Neural crest cell (in vitro differentiated cells): ENCODE measurements at places on chromosomes 16 and 17. TPM values are rescaled to one million over a fixed set of nuclear protein-coding genes. Genes with fewer than 3 reads are reported as not detected.

DDX52 gene
- 56.4 and 58.0 TPM in 2 replicates for total RNA-seq

HASPIN gene
- total RNA-seq: 22.9 and 24.9 TPM in 2 replicates

NPIPB12 gene
- total RNA-seq: 55.9 and 57.0 TPM in 2 replicates

VASN gene
- 0.91 and 1.2 TPM in 2 replicates for total RNA-seq

TM4SF5 gene
- total RNA-seq: not detected in 2 replicates

GRCh38 chr17:7219229-7219811, 316 bp downstream of the DLG4 start:
- H3K27me3 ChIP-seq: peaks cover 49% of the 10 kb centered on the region
- H3K4me1 ChIP-seq: peaks cover 64% of the 10 kb centered on the region
- H3K36me3 ChIP-seq: peaks cover 9% of the 10 kb centered on the region
- DNase-seq: no peak
- peak overlapping the region; percentile 99 for H3K27ac ChIP-seq

GRCh38 chr17:12536021-12536420, 129.7 kb upstream of the MYOCD start:
- no peaks in the 10 kb centered on the region for H3K4me1 ChIP-seq
- no peak overlapping the region for H3K27ac ChIP-seq
- DNase-seq: no peak
- H3K27me3 ChIP-seq: no peaks in the 10 kb centered on the region
- H3K4me3 ChIP-seq: no peak overlapping the region

DNA sequence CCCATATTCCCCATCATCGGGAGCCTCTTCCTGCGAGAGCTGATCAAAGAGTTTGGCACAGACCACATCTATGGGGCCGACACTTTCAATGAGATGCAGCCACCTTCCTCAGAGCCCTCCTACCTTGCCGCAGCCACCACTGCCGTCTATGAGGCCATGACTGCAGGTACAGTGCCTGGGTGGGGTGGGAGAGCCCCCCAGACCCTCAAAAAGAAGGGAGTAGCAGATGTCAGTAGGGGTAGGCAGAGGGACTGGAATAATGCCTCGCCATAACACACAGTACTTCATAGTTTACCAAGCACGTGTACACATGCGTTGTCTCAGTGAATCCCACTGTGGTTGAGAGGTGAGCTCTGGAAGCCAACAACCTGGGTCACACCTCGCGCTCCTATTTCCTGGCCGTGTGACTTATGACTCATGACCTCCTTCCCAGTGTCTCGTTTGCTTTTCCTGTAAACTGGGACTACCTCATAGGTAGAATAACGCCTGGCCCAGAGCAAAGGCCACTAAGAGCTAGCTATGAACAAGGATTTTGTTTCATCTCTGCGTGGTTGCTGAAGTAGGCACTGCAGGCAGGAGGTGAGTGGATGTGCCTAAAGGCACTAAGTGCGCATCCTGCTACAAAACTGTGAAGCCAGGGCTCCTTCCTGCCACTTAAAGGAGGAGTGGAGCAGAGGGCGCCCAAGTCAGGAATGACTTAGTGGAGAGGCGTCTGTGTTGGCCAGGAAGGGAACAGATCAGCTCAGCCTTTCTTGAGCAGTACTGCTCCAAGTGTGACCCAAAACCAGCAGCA, 5.2 kb downstream of the NAGLU start:
- H3K4me3 ChIP-seq: peak overlapping the region; percentile 45
- H3K27me3 ChIP-seq: no peaks in the 10 kb centered on the region
- peaks cover 10% of the 10 kb centered on the region for H3K4me1 ChIP-seq
- no peak for DNase-seq
- no peak overlapping the region for H3K27ac ChIP-seq

DNA sequence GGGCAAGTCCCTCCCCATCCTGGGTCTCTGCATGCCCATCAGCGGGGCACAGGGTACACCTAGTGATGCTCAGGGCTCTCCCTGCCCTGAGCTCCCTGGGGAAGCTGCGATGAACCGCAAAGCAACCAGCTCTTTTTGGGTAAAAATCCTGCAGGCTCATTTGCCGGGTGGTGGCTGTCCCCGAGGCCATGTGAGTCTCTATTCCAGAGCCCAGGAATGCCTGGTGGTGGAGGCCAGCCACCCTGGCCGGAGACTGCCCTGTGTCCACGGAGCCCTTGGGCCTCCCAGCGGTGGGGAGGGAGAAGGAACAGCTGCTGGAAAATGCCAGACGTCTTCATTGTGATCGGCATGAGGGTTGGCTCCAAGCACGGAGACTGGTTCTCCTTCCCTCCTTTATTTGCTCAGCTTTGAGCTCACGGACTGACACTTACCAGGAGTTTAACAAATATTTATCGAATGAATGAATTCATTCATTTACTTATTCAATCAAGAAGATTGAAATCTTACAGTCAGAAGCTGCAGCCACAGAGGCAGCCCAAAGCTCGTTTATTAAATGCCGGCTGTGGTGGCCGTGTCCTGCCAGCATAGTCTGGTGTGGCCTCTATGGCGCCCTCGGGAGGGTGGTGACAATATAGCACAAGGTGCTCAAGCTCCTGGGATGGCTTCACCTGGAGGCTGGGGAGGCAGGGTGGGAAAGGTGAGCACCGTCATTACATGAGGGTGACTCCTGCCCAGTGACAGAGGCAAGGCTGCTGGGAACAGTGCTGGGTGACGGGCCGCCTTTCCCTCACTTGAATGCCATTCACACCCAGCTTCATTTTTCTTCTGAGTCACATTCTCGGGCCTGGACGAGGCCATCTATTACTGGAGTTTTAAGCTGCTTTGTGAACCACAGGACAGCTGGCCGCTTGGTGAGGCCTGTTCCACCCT, 31.1 kb upstream of the JPH3 start:
- no peaks in the 10 kb centered on the region for H3K27me3 ChIP-seq
- DNase-seq: no peak
- H3K4me3 ChIP-seq: no peak overlapping the region
- H3K27ac ChIP-seq: no peak overlapping the region
- H3K4me1 ChIP-seq: no peaks in the 10 kb centered on the region
- H3K36me3 ChIP-seq: no peaks in the 10 kb centered on the region

- peaks cover 53% of the 10 kb centered on the region for H3K27me3 ChIP-seq
- peak within 1 kb of the TSS; percentile 84 for H3K4me3 ChIP-seq
- peaks cover 10% of the 10 kb centered on the region for H3K36me3 ChIP-seq
- no peak within 1 kb of the TSS for H3K27ac ChIP-seq
- DNase-seq: peak; percentile 52
These were observed at the start of gene B3GNT9 for GRCh38 chr16:67150833-67151396. Gene B3GNT9 (minus strand): TSS chr16:67150998. CDS start chr16:67150485, 513 bp downstream.

- no peaks in the 10 kb centered on the region for H3K27me3 ChIP-seq
- peaks cover 15% of the 10 kb centered on the region for H3K4me1 ChIP-seq
- DNase-seq: peak; percentile 49
- H3K27ac ChIP-seq: no peak overlapping the region
- H3K36me3 ChIP-seq: no peaks in the 10 kb centered on the region
- no peak overlapping the region for H3K4me3 ChIP-seq
These were observed 593 bp upstream of the WDR45B start for GRCh38 chr17:82648742-82649331.

- H3K36me3 ChIP-seq: no peaks in the 10 kb centered on the region
- no peak for DNase-seq
- H3K4me1 ChIP-seq: peaks cover 15% of the 10 kb centered on the region
- no peak overlapping the region for H3K4me3 ChIP-seq
- H3K27me3 ChIP-seq: peaks cover 5% of the 10 kb centered on the region
- H3K27ac ChIP-seq: no peak overlapping the region
These were observed 18.5 kb downstream of the RGS9 start for GRCh38 chr17:65155622-65156021.

DNA sequence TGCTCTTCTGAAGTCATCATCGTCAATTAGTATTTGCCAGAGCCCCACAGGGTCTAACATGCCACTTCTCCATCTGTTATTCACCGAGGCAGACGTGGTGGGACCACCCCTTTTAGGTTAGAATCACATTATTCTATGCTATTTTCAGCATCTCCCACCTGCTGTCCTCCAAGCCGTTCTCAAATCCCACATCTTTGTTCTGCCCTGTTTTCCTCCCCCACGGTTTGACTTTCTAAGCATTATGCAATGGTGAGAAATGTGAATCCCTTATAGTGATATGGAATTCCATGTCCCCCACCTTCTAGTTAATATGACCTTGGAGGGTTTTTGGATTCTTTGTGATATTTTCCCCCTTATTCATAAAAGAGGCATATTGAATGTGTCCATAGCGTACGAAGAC, 634.1 kb upstream of the RBFOX1 start:
- no peak overlapping the region for H3K4me3 ChIP-seq
- no peak for DNase-seq
- H3K27me3 ChIP-seq: peaks cover 8% of the 10 kb centered on the region

DNA sequence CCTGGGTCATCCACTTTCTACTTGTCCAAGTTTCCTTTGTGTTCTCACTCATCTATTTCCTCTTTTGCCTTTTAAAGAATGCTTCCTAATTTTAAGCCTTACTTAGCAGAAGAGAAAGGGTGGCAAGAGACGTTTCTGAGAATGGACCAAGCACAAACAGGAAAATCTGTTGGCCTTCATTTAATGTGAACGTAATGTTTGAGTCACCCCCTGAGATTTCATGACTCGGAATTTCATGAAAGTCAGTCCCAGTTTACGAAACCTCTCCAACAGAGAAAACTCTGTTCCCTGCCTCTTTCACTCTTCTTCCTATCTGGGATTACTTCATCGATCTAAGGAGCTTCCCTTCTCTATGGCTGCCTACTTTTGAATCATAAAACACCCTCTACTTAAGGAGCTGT, at the start of gene CD300E:
Gene CD300E (minus strand): TSS at position 46 of the 401 bp plus-strand sequence. CDS start 117 bp downstream, outside the sequence.
- H3K27me3 ChIP-seq: peaks cover 87% of the 10 kb centered on the region
- H3K36me3 ChIP-seq: no peaks in the 10 kb centered on the region
- no peak within 1 kb of the TSS for H3K27ac ChIP-seq
- H3K4me3 ChIP-seq: no peak within 1 kb of the TSS
- no peak for DNase-seq

DNA sequence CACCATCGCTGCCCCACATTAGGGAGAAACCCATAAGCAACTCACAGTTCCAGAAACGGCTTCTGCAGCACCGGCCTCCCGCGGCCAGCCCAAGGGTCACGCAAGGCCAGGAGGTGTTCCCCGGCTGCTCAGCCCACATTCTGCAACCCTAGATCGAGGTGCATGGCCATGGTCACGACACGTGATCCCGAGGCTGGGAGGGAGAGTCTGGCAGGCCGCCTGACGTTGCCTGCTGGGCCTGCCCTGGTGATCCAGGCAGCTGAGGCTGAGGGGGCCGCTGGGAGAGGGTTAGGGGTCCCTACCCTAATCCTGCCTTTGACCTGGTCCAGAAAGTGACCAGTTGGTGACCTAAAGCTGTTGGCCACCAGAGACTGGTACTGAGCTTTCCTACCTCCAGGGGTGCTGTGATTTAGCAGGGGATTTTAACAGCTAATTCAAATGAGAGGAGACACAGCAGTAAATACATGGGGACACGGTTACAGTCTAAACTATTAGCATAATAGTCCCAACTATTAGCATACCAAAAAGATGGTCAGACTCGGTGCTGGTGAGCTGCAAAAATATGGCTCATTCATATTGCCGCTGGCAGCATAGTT, 97.4 kb upstream of the CIBAR2 start:
- no peak overlapping the region for H3K27ac ChIP-seq
- DNase-seq: no peak
- peaks cover 38% of the 10 kb centered on the region for H3K4me1 ChIP-seq

DNA sequence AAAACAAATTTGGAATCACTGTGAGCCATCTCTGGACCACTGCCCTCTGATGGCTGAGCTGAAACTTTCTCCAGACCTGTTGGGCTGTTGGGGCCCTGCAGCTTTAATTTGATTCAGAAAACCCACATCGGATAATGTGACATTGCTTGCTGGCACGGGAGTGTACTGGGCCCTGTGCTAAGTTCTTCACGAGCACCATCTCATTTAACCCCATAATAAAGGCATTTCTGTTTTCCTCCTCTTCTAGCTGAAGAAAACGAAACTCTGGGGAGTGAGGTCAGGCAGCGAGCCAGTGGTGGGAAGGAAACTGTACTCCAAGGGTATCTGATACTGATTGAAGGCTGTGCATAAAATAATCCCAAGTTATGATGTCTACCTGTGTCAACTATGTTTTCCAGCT, 34.5 kb upstream of the TNRC6A start:
- no peak overlapping the region for H3K27ac ChIP-seq
- no peaks in the 10 kb centered on the region for H3K27me3 ChIP-seq
- H3K36me3 ChIP-seq: no peaks in the 10 kb centered on the region
- H3K4me3 ChIP-seq: no peak overlapping the region
- H3K4me1 ChIP-seq: no peaks in the 10 kb centered on the region

DNA sequence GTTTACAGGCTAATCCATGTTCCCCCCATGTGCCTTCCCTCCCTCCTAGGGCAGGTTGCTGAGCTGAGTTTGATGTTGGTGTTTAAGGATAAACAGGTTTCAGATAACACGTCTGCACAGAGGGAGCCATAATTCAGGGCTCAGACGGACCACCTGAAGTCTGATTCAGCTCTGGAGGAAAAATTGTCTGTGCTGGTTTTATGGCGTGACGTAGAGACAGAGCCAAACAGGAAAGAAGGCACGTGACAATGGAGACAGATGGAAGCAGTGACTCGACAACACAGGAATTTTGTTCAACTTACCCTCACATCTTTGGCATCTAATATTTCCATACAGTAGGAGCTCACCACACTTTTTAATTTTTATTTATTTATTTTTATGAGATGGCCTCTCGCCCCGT, 10.7 kb upstream of the USP10 start:
- H3K27me3 ChIP-seq: peaks cover 8% of the 10 kb centered on the region
- H3K27ac ChIP-seq: no peak overlapping the region
- H3K36me3 ChIP-seq: no peaks in the 10 kb centered on the region
- no peak for DNase-seq
- no peak overlapping the region for H3K4me3 ChIP-seq

GRCh38 chr17:19239544-19239943, 2.4 kb downstream of the EPN2 start:
- DNase-seq: no peak
- peaks cover 32% of the 10 kb centered on the region for H3K4me1 ChIP-seq
- peak overlapping the region; percentile 85 for H3K4me3 ChIP-seq
- H3K27ac ChIP-seq: no peak overlapping the region

DNA sequence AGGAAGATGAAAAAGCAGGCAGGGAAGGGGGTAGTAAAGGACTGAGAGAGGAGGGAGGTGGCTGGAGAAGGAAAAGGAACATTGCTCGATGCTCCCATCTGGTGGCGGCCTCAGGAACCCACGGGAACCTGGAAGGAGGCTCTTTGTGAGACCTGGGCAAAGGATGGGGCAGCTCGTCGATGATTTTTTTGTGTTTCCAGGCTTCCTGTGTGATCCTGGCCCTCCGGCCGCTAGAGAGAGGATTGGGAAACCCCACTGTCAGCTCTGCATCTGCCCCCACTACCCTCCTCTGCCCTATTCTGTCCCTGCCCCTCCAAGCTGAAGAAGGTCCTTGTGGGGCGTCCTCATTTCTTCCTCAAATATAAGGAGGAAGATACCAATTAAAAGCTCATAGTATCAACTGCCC, 6.6 kb downstream of the WFIKKN2 start:
- DNase-seq: peak; percentile 79
- H3K36me3 ChIP-seq: no peaks in the 10 kb centered on the region
- peak overlapping the region; percentile 40 for H3K27ac ChIP-seq
- no peak overlapping the region for H3K4me3 ChIP-seq
- H3K27me3 ChIP-seq: no peaks in the 10 kb centered on the region

- no peaks in the 10 kb centered on the region for H3K4me1 ChIP-seq
- H3K27ac ChIP-seq: no peak overlapping the region
- no peak overlapping the region for H3K4me3 ChIP-seq
- no peaks in the 10 kb centered on the region for H3K27me3 ChIP-seq
- DNase-seq: no peak
These were observed 28.5 kb upstream of the SLC38A8 start for GRCh38 chr16:84071121-84071520.

GRCh38 chr17:10827898-10828552, 9.9 kb downstream of the PIRT start:
- H3K4me3 ChIP-seq: no peak overlapping the region
- H3K4me1 ChIP-seq: peaks cover 10% of the 10 kb centered on the region
- DNase-seq: no peak
- H3K27me3 ChIP-seq: no peaks in the 10 kb centered on the region
- no peaks in the 10 kb centered on the region for H3K36me3 ChIP-seq

- peaks cover 7% of the 10 kb centered on the region for H3K36me3 ChIP-seq
- no peak overlapping the region for H3K27ac ChIP-seq
- no peaks in the 10 kb centered on the region for H3K4me1 ChIP-seq
- peak; percentile 91 for DNase-seq
- no peaks in the 10 kb centered on the region for H3K27me3 ChIP-seq
These were observed 54.5 kb downstream of the NDE1 start for GRCh38 chr16:15704545-15704987.
